ENCODE measurements at places on chromosomes 2 and 18.

DNA sequence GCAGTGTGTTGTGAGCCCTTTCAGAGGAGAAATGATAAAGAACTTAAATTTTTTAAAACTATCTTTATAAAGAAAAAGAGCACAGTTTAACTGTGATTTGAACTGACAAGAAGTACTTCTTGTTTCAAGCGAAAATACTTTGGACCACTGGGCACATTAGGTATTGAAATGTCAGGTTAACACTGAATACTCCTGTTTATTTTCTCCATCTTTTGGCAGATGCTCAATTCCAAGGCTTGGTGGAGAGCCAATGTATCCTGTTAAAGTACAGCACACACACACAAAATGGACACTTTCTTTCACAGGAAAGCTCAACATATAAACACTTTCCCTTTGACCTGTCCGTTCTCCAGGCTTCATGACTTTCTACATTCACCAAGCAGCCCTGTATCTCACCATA, 32.6 kb upstream of the SP3 start:
- no peak for DNase-seq

- no peak for DNase-seq
Measured at GRCh38 chr18:9069601-9070000, 32.9 kb upstream of the NDUFV2 start.

DNA sequence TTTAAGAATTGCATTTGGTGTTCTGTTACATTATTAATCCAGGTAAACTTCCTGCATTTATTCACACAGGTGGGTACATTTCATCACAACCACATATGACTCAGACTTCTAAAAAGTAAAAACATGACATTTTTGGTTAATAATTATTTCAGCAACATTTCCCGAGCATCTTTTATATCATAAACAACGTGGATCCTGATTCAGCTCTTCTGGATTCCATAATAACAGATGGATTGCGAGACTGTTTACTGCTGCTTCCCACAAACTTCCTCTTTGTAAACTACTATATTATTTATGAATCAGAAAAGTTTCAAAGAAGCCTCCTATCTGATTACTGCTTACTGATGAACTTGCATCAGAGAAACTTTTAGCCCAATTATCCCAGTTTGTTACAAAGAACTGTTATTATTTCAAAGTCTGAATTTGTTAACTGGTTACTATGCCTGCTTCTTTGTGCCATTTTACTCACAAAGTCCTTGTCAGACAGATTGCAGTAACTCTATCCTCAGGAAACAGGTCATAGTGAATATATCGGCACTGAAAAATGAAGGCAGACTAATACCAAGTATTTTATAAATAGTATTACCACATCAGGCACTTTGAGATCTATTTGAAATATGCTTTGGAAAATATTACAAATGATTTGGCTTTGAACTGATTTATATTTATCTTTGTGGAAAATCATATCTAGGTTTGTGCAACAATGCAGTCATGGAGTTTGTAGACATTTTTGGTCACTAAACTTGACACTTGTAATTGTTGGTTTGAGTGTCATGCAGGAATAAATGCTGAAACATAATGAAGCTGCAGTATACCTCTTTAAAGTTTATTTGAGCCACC, 511.6 kb downstream of the PLCL1 start:
- DNase-seq: no peak

DNA sequence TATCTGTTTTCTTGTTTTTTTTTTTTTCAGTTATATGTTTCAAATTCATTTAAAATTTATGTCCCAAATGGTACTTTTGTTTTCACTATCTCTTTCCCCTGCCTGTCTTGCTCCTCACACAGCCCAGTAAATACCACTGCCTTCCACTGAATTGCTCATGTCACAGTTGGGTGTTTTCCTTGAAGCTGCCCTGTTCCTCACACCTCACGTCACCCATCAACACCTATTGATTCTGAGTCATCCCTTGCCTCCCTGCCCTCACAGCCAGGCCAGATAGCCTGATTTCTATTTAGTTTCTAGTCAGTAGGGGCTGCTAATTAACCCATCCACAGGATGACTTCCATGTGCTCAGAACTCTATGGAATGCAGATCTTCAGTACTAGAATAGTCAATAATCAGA, 25.3 kb downstream of the FSHR start:
- DNase-seq: no peak

DNA sequence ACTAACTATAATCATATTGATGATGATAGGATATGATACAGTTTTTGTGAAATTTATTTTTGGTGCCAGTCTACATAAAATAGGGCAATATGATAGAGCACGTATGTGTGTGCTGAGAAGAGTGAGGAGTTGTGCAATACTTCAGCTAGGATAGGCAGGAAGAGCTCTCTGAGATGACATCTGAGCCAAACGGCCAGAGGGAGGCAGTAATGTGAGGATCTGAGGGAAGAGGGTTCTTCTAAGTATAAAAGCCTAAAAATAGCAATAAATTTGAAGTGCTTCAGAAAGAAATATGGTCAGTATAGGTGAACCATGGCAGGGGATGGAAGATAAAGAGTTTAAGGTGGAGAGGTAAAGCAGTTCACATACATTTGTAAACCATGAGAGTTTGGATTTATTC, 102.5 kb downstream of the OLA1 start:
- no peak for DNase-seq

- DNase-seq: no peak
Measured at GRCh38 chr2:21759819-21760218, 636.1 kb downstream of the TDRD15 start.

GRCh38 chr2:42246562-42246961, 77.4 kb downstream of the EML4 start:
- DNase-seq: no peak

- DNase-seq: no peak
Measured at GRCh38 chr2:199136242-199136641, 321.5 kb downstream of the SATB2 start.

GRCh38 chr2:234355021-234355720, 141.7 kb downstream of the ARL4C start:
- no peak for DNase-seq

DNA sequence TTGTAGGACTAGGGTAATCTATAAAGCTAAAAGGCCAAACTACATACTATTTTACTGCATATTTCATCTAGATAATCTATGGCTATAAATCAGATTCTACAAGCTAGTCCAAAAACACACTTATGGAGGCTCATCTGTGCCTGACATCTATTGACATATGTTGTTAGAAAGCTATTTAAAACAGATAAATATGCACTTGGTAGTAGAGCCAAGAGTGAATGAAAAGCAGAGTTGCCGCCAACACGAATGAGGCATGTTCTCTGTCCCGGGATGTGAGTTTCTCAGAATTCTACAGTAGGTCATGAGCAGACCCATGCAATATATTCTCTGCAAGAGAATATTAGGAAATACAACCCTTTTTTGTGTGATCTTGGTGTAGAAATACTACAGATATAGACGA, 66.7 kb upstream of the LPIN2 start:
- DNase-seq: no peak

DNA sequence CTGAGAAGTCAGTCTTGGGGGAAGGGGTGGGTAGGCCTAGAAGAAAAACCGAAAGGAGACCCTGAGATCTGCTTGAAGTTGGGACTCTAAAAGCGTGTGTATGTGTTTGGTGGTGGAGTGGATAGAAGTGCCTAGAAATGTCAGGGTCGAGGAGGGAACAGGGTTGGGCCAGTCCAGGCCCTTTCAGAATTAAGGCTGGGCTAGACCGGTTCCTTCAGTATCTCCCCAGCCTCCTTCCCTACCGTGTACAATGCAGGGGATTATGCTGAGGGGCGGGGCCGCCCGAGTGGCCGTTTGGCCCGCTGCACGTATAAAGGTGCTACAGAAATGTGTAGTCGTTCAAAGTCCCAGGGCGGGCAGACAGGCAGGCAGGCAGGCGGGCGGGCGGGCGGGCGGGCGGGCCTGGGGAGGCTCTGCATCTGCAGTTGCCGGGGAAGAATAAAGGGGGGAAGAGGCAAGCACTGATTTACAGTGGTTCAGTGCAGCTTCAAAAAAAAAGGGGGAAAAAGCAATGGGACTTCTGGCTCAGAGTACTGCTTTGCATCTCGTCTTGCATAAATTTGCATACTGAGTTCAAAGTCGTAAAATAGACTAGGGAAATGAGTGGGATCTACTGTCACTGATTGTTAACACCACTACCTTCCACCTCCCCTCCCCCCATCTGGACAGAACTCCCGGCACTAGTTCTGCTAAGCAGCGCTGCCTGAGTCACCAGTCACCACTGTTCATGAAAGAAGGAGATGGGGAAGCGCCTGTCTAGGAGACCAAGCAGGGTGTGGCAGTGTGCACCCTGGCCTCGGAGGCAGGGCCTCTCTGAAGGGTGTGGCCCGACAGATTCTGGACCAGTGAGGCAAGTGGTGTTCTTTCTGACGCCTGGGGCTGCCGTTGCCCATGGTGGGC, 3.6 kb downstream of the IGFBP2 start:
- no peak for DNase-seq

DNA sequence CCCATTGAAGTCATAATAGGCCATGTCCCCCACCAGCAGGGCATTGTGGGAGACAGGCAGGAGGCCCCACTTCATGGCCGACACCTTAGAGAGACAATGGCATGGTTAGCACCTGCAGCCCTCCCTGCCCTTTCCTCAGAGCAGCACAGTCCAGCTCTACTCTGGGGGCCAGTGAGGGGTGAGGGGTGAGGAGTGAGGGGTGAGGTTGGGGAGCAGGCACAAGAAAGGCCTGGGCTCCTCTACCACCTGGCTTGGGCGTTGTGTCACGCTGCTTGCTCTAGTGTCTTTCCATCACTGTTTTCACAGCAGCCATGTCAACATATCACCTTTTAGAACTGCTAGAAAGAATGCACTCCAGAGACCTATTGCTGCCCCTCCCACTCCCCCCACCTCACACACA, 77.2 kb downstream of the ADD2 start:
- no peak for DNase-seq

GRCh38 chr2:10186868-10187535, 64.5 kb downstream of the RRM2 start:
- no peak for DNase-seq

DNA sequence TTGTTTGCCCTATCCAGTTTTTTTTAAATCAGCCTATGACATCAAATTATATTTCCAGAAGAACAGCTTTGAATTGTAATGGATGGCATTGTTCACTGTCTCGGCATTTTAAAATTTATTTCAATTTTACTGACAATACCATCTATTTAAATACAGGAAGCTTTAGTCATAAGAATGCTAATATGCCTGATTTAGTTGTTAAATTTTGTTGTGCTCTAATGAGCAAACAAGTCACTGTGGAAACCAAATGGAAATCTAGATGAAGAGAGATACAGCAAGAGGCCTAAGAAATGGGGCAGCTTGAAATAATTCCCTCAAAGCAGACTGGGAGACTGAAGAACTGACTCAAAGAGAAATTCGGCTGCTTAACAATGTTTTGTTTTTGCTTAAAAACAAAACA, 76.8 kb downstream of the OSBPL6 start:
- no peak for DNase-seq

GRCh38 chr2:97736185-97736584, 22.8 kb downstream of the ZAP70 start:
- DNase-seq: no peak

DNA sequence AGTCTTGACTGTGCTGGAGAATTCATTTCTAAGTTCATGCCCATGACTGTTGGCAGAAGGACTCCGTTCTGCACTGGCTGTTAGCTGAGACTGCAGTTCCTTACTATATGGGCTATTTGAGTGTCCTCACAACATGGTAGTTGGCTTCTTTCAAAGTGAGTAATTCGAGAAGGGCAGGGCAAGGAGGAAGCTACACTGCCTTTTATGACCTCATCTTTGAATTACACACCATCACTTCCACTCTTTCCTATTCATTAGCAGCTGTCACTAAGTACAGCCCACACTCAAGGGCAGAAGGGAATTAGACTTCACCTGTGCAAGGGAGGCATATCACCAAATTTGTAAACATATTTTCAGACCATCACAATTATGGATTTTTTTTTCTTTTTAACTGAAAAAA, 55.9 kb upstream of the EPAS1 start:
- DNase-seq: no peak

- no peak for DNase-seq
Measured at GRCh38 chr2:187422282-187422681, 25.8 kb downstream of the CALCRL start.

- DNase-seq: no peak
Measured at GRCh38 chr2:66122516-66122915, 312.4 kb upstream of the MEIS1 start.

DNA sequence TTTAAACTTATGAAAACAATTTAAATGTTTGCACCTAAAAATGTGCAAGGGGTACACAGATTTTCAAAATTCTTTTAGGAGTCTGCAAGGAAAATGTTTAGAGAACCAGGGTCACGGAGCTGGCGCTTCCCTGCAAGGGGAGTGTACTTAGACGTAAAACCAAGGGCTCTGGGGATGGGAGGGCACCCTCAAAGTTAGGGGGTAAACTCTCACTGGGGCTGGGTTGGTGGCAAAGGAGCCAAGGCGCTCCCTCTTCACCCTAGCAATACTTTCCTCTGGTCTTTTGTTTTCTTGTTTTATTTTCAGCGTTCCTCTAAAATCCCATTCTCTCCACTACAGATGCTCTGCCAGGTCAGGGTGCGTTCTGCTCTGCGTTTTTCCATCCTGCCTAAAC, 20.0 kb downstream of the TMEM247 start:
- no peak for DNase-seq

DNA sequence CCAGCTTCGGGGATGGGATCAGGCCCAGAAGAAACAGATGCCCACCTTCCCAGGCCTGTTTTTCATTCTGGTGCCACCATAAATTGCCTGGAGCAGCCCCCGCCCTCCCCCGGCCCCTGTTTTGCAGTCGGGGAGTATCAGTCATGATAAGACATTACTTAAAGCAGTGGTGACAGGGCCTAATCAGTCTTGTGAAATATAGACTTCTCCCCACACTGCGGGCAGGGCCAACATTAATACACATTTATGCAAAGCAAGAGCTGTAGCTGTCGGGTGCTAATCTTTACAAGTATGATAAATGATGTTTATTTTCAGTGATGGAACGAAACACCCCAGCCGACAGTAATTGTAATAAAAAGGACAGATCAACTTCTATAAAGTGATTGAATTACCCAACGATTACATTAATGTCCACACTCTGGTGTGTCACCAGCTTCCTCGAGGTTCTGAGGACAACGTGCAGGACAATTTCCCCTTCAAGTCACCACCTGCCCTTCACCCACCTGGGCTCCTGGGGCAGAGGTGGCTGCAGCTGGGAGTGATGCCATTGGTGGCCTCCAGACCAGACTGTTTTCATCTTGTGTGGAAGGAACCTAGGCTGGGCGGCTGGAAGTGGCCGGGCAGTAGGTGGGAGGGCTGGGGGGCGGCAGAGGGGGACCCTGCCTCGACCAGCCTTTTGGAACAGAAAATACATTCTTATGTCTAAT, 226.0 kb downstream of the TFCP2L1 start:
- DNase-seq: no peak

- DNase-seq: no peak
Measured at GRCh38 chr2:145748927-145749326, 1229.0 kb upstream of the ZEB2 start.

GRCh38 chr18:35141567-35142274, 99.1 kb upstream of the ZNF397 start:
- no peak for DNase-seq

DNA sequence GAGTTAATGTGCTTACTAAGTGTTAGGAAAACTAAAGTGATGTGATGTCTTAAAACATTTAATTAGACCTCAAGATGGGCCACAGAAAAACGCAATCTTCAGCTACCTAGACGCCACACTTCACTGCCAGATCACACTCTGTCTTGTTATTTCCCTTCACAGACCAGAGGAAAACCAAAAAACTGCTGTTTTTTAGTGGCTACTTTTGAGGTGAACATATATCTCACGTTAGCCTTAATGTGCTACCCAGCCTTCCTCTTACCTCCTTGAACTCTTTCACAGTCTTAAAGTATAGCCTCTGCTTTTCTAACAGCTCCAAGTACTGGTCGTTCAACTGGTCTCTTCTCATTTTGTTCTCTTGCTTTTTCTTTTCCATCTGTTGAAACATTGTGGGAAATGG, 83.1 kb downstream of the CCDC93 start:
- no peak for DNase-seq

All from GM04503 (cell line).